HAP-1 (cell line): ENCODE measurements at places on chromosomes 6 and 20.

GRCh38 chr6:32070814-32071543, 32.8 kb downstream of the CYP21A2 start:
- DNase-seq: no peak

DNA sequence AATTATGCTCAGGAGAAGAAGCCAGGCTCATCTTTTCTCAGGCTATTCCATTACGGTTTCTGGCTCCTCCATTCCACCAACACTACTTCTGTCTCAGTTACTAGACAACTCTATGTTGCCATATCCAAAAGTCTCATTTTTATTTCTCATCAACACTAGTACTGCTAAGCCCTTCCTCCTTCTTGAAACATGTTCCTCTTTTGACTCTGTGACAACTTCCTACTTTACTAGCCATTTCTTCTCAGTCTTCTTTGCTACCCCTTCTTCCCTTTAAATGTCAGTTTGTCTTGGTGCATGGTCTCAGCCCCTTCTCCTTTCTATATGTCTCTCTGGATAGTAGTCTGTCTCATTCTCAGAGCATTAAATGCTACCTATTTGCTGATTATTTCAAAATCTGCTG, 7.1 kb upstream of the ADGRG6 start:
- no peak for DNase-seq

- DNase-seq: no peak
These were observed 15.2 kb downstream of the FOXP4 start for GRCh38 chr6:41561416-41561815.

GRCh38 chr20:57248132-57248797, 18.2 kb downstream of the BMP7 start:
- no peak for DNase-seq
